ENCODE measurements at places on chromosomes 4 and X.

DNA sequence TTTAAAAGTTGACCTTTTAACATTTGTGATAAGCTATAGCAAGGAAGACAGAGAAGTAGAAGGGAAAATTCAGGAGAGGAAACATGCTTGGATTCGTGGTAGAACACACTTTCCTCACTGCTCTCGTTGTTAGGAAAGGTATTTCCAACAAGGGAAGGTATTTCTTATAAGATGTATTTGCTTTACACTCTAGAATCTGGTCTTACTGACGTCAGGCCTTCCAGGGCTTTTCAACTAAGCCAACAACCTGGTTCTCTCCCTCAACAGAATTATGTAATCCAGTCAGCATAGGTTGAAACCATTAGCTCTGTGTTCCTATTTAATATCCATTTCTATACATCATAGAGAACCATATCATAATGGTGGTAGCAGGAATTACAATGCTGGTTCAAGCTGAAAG is 241.9 kb downstream of the SLC39A8 start:
- DNase-seq = no peak

GRCh38 chr4:112589206-112589605 is 47.5 kb downstream of the ZGRF1 start:
- DNase-seq = no peak

DNA sequence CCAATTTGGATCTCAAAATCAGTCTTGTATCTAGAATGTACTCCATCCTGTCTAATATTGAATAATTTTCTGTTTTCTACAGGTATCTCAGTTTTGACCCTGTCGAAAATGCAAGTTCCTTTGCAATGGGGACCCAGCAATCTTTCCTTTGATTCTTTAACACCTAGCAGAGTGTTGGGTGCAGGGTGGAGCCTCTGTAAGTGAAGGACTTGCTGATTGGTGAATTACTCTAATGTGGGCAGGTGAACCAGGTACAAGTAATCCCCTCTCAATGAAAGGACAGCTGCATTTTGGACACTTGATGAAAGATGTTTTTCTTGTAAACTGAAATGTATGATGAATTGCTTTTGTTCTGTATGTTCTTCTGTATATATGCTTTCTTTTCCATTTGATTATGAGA is 54.9 kb downstream of the NWD2 start:
- no peak for DNase-seq

- no peak for DNase-seq
Measured at GRCh38 chr4:152132776-152133175, 372.0 kb upstream of the GATB start.

- DNase-seq = no peak
Measured at GRCh38 chrX:153352858-153353257, 18.9 kb downstream of the ZNF275 start.

- no peak for DNase-seq
Measured at GRCh38 chrX:77422891-77423648, 24.1 kb upstream of the FGF16 start.

GRCh38 chr4:151960449-151961230 is 199.8 kb upstream of the GATB start:
- DNase-seq = no peak

DNA sequence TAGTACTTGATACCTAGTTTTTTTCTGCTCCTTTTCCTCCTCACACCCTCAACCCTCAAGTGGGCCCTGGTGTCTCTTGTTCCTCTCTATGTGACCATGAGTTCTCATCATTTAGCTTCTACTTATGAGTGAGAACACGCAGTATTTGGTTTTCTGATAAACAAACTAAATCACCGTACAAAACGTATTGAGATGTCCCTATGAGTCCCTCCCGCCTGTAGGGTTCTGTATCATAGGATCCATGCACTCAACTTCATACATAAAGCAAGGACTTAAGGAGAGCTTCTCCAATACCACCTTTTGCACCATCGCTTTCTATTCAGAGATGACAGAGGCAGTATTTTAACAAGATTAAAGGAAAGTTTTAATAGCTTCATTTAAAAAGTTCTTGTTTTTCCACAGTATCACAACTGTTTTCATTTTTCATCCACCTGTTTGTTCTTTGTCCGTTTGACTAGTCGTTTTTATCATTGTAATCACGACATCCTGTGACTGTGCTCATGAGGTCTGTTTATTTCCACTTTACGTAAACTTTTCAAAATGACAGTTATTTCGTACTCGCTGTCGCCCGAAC is 457 bp upstream of the RAB9A start:
- DNase-seq = no peak

DNA sequence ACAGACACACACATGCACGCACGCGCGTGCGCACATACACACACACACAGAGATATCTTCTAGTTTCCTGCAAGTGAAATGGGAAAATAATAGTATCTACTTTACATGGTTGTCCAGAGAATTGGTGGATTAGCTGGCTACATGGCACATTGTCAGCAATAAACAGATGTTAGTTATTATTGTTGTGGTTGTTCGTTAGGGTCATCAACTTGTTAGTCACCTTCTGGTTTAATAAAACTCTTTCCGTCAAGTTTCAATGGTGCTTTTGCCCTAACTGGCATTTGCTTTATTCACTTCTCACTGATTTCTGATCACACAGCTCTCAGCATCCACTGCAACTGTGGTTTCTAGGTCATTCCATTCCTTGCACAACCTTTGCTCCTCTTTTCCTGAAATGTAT is 25.4 kb upstream of the RASL11B start:
- no peak for DNase-seq

- no peak for DNase-seq
Measured at GRCh38 chr4:183729069-183729406, 69.9 kb downstream of the TRAPPC11 start.

GRCh38 chrX:130994671-130995070 is 63.5 kb upstream of the ARHGAP36 start:
- peak; percentile 84 for DNase-seq

DNA sequence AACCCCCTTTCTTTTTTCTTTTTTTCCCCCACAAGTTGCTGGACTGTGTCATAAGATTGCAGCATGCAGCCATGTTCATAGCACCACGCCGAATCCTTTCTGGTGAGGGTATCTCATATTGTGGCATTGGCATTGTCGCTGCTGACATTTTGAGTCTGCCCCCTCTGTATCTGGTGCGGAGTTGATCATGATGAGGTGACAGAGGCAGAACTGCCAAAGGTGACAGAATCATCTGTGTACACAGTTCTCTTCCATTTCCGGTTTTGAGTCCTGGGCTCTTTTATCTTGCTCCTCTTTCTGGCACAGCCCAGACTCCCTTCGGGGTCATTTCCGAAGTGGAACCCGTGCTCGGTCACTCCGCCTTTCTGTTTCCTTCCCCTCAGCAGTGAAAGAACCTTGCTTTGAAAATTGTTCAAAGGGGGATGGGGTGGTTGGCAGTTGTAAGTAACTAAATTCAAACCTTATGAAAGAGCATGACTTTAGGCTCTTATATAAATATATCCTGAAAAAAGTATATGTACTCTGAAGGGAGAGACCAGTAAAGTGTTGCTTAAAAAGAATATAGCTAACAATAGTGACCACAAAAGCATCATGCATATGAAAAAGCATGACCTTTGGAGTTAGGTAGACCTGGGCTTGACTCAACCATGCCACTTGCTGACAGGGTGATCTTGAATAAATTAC is 55.0 kb upstream of the BMP2K start:
- no peak for DNase-seq

DNA sequence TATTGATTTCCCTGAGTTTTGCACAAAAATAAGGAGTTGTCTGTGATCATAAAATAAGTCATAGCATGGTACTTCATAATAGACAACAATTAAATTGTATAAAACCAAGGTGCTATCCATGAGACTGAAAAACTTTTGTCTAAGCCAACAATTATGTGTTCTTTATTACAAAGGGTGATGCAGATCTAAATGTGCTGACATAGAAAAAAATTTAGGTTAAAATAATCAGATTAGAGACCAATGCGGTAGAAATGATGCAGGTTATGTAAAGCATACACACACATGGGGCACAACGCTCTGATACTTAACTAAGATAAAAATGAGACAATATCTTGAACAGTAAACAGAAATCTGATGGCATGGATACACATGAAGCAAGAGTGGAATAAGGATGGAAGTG is 113.3 kb downstream of the PWWP3B start:
- no peak for DNase-seq

GRCh38 chr4:47471064-47471463 is 7.6 kb upstream of the COMMD8 start:
- DNase-seq = no peak

DNA sequence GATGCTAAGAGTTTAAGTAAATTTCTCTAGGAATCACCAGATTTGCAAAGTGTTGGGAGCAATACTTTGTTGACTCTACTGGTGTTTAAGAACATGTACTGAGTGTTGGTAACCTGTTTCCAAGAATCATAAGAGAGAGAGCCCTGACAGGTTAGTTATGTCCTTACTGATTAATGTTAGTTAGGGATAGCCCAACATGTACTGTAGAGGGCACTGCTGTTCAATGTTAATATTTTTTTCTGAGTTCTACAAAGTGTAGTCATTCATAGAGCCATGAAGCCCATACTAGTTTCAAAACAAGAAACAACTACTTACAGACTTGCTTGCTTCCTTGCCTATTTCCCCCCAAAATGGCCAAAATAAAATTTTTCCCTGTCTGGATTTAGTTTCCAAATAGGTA is 11.9 kb downstream of the TMPRSS11D start:
- DNase-seq = peak; percentile 67

DNA sequence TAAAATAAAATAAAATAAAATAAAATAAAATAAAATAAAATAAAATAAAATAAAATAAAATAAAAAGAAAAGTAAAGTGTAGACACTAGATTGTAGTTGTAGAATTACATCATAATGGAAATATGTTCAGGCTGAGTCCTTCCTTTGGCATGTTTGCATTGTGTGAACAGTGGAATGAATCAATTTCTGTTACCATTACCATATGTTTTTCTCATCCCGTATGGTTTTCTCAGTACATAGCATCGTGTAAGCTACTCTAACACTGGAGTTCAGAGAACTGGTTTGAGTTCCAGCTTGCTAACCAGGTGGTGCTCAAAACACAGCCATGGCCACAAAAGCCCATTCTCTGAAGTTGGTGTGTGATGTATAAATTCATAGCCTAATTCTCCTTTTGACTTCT is 45.9 kb downstream of the USP11 start:
- no peak for DNase-seq

DNA sequence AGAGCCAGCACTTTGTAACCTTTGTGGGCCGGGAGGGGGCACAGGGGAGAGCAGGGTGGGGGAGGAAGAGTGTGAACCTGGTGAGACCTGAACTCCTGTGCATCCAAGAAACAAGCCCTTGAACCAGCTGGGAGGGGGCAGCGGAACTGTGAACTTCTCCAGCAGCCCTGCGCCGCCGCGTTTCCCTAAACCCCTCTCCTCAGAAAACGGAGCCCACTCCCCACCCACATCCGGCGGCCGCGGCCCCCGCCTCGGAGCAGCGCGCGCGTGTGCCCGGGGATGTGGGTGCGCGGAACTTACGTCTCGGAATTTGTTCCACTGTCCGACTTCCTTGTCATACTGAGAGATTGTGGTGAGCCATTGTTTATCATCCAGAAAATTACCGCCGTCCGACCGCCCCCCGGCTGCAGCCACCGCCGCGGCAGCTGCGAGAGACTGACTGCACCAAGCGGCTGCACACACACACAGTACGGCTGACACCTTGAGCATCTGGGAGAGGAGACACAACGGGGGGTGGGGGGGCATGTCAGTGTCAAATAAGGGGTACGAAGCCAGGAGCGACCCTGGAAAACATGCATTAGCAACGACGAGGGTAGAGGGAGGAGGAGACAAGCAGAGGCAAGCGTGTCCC is 494 bp downstream of the SPOCK3 start:
- DNase-seq = no peak

GRCh38 chr4:13306356-13306755 is 177.8 kb downstream of the RAB28 start:
- no peak for DNase-seq

DNA sequence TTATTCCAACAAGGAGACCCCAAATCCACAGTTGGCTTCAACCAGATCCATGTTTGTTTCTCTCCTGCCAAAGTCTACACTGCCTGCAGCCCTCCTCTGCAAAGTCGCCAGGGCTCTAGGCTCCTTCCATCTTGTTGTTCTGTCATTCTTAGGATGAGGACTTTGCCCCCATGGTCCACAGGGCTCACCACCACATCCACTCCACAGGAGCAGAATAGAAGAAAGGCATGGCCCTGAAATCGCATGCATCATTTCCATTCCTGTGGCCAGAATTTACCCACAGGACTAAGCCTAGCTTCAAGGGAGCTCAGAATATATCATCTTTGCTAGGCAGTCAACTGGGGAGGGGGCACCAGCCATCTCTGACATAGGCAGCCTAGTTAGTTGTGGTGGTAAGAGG is 254.7 kb downstream of the FBXW7 start:
- DNase-seq = no peak

DNA sequence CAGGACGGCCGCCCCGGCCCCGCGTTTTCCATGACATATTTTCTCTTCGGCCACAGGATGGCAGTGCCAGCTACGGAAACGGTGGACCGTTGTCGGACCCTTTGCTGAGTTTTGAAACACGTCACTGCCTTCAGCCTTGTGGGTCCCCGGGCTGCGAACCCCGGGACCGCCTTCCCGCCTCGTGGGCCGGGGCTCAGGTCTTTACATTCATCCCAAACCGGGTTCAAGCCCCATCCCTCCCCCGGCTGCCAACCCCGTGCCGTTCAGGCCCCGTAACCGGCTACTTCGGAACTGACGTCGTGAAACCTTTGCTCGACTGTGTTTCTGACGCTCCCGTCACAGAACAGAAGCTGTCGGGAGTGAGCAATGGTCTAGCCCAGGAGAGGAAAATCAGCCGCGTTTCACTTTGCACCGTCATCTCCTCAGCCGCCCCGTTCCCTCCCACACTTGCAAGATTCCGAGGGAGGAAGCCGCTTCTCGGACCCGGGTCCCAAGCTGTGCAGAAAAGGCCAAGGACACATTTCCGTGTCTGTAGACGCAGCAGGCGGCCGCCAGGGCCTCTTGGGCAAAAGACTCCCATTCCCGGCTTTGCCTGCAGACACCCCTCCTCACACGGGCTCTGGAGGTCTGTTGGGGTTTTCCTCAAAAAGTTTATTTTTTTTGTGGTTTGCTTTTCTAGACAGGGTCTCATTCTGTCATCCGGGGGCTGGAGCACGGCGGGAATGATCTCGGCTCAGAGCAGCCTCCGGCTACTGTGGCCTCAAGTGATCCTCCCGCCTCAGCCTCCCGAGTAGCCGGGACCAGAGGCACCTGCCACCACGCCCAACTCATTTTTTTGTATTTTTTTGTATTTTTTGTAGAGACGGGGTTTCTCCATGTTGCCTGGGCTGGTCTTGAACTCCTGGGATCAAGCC is 41.4 kb upstream of the PPP2R3B start:
- DNase-seq = no peak

DNA sequence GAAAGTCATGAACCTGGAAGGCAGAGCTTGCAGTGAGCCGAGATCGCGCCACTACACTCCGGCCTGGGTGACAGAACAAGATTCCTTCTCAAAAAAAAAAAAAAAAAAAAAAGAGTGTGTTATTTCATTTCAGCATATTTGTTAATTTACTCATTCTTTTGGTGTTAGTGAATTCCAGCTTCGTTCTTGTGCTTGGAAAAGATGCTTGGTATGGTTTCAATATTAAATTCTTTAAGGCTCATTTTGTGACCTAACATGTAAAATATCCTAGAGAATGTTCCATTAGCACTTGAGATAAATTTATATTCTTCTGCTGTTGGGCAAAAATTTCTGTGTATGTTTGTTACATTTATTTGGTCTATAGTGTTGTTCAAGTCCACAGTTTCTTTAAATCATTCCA is 66.8 kb downstream of the SPIN3 start:
- no peak for DNase-seq

- no peak for DNase-seq
Measured at GRCh38 chr4:95637043-95637600, 88.3 kb upstream of the UNC5C start.

All from Karpas-422 (cell line).